ENCODE measurements at places on chromosomes 6 and 20.

DNA sequence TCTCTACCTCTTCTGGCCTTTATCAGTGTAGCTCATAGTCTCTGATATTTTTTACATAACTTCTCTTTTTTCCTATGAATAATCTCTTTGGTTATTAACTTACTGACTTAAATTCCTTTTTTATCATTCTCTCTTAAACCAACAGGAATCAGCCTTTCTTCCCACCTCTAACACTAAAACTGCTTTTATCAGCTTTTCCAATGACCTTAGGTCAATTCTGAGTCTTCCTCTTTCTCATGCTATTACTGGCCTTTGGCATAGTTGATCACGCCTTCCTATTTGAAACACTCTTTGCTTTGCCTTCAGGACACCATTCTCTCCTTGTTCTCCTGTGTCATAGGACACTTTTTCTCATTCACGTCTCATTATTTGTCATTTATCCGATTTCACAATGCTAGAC is 8.1 kb upstream of the HINT3 start:
- ATAC-seq = no peak

GRCh38 chr6:164749221-164750064 is 560.0 kb downstream of the C6orf118 start:
- ATAC-seq = no peak

- no peak for ATAC-seq
These were observed 56.5 kb downstream of the HAO1 start for GRCh38 chr20:7883741-7884140.

DNA sequence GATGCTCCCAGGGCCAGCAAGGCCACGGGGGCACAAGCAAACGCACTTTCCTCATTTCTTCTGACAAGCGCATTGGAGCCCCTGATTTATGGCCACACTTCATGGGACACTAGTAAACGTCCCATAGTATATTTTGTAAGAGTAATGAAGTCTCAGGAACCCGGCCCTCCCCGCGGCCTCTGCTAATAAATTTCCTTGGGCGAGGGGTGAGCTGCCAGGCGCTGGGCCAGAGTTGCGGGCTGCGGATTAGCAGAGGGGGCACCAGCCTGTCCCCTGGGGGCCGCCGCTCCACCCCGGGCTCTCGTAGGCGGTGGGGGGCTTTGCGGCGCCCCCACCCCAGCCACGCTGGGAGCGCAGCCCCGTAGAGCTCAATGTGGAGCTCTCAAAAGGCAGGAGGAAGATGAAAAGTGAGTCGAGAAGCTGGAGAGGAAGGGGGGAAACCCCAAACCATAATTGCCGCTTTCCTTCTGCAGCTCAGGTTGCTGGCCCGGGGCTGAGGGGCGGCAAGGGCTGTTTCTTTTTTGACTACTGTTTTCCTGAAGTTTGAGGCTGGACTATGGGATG is 173.6 kb downstream of the CDC5L start:
- no peak for ATAC-seq

DNA sequence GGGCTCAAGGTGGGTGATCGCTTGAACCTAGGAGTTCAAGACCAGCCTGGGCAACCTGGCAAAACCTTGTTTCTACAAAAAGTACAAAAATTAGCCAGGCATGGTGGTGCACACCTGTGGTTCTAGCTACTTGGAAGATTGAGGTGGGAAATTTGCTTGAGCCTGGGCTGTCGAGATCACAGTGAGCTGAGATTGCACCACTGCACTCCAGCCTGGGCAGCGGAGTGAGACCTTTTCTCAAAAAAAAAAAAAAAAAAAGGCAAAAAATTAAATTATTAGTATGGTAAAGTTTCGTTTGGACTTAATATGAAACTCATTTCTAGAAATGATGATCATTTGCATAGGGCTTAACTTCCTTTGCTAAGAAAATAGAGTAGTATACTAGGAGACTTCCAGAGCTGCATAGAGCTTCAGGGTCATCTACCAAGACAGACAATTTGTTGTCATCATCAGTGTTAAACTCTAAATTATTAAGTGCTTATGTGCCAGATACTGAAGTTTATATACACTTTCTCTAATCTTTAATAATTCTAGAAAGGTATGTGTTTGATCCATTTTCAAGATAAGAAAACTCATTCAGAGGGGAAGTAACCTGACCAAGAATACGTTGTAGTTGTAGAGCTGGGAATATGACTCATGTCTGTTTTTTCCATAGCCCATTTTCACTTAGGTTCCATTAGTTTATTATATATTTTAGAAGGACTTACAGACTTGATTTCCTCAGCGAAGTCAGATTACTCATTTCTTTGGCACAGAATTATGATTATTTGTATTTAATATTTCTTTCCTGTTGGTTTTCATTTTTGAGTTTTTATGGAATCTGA is 84.5 kb downstream of the SLC16A10 start:
- no peak for ATAC-seq

DNA sequence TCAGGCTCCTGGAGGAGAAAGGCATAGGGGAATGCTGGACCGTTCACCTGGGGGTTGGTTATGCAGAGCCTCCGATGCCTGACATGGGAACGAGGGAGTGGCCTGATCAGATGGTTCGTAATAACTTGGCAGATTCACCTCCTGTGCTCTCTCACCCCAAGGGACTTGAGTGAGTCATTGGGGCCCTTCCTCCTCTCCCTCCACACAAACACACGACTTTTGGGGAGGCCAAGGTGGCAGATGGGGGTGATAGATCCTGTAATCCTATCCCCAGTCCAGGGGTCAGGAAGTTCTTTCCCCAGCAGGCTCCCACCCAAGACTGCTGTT is 45.6 kb upstream of the ARFGEF2 start:
- no peak for ATAC-seq

DNA sequence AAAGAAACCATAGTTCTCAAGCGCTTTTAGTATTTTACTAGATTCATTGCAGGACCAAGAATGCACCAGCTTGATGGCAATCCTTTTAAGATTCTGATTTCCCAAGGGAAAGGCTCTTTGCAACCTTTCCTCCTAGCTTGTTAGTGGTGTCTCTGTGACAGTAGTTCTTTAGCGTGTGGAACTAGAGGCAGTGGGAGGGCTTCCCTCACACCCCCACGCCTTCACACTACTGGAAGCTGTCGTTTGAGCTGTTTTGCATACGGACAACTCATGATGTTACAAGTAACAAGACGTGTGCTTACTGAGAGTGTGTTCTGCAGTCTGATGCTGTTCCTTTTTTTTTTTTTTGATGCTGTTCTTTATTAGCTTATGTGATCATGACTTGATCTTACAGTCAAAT is 34.1 kb downstream of the EYA4 start:
- ATAC-seq = no peak

GRCh38 chr6:10759884-10760329 is 12.3 kb downstream of the TMEM14B start:
- ATAC-seq = peak; percentile 96

GRCh38 chr6:14595751-14596150 is 478.2 kb downstream of the CD83 start:
- no peak for ATAC-seq
